ENCODE measurements at places on chromosomes 3 and 15.

DNA sequence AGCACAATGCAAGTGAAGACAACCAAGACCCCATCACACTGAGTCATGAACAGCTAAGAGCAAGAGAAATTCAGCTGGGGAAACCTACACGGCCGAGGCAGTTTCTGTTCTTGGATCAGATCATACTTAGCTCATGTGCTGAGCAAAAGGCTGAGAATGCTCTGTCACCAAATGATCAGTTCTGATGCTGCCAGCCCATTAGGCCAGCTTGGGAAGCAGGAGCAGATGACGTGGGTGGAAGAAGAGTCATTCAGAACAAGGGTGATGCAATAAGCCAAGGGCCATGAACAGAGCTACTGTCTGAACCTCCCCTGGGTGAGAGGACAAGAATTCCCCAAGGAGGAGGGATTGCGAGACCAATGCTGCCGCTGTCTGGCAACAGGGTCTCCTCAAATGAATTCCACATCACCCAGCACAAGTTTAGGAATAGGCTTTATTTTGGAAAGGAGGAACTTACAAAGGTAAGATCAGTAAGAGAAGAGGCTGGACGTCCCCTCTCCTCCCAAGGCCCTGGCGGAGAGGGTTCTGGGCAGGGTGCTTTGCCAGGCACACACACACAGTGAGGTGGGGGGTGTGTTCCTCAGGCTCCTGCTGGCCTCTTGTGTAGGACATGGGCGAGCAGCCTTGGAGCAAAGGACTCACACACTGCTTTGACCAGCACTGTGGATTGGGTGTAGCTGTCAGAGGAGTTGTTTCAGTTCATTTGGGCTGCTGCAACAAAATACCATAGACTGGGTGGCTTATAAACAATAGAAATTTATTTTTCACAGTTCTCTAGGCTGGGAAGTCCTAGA, 65.6 kb upstream of the CTXND1 start:
- no peak for DNase-seq

DNA sequence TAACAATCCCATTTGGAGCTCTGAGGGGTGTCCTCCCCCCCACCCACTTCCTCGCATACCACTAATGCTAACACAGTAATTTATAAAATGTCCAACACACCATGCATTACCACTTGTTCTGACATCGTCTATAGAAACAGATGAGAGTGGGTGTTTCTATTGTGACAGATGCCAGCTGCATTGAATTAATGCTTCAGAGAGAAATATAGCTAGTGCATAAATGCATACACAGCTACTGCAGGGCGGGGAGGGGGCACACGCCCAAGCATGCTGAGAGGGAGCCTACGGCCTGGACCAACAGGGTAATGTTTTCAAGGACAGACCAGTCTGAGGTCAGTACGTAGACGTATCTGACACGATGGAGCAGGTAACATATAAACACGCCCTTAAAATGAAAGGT, 106.0 kb upstream of the FEZF2 start:
- DNase-seq: no peak

- DNase-seq: no peak
Observed at GRCh38 chr3:15470261-15470660, 42.9 kb downstream of the EAF1 start.

GRCh38 chr3:71066849-71067261, 516.7 kb downstream of the FOXP1 start:
- no peak for DNase-seq

DNA sequence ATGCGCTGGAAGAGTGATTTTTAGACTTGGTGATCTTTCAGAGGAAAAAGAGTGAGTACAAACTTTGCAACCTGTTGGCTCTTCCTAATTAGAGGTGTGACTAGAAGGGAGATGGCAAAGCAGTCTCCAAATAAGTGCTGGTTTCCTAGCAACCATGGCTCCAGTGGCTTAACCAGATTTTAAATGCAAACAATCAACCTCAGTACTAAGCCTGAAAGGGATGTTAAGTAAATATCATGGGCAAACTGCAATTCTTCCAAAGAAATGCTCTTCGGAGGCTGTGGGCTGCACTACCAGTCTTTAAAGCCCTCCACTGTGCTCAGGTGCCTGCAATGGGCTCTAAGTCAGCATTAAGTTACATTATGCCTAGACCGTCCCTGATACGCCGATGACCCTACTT, 678.1 kb upstream of the CCDC54 start:
- no peak for DNase-seq

- DNase-seq: no peak
Observed at GRCh38 chr3:197519801-197520211, 36.0 kb downstream of the BDH1 start.

- peak; percentile 19 for DNase-seq
Observed at GRCh38 chr3:128297401-128298138, 144.3 kb downstream of the EEFSEC start.

GRCh38 chr3:71585131-71585530, 1.6 kb upstream of the FOXP1 start:
- no peak for DNase-seq

DNA sequence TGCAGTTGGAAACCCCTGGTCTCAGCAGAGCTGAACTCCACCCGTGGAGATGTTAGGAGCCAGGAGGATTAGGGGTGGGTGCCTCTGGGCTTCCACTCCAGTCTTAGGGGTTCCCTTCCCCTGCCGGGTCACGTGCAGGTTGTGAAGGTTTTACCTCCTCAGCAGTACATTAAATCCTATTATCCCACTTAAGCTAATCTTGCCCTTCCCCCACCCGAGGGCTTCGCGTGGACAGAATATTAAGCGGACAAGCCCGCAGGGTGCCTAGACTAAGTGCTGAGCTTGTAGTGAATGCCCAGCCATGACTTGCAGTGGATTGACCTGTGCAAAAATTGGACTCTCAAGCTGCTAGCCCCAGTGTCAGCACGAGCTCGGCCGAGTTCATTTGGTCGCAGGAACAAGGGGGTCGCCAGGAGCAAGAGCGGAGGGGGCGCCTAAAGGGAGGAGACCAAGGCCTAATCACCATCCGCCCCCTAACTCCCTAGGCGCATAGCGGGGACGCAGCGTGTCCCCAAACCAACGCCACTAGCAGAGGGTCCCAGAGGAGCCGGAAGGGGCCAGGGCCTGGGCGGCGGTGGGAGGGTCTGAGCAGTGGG, 498 bp upstream of the SEMA4B start:
- no peak for DNase-seq

DNA sequence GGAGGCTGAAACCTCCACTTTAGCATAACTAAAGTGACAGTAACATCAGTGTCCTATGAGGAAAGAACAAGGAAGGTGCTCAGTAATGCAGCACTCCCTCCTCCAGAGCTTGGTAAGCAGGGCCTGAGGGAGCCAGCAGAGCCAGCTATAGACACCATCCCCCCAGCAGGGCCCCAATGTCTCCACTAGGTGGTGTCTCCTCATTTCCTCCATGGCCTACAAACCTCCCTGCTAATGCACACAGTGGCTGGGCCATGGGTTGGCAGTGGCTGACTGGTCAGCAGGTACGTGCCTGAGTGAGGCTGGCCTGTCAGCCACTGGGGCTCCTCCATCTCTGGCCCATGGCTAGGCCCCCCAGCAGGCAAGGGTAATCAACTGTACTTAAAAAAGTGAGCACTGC, 13.6 kb downstream of the MRPS25 start:
- no peak for DNase-seq

DNA sequence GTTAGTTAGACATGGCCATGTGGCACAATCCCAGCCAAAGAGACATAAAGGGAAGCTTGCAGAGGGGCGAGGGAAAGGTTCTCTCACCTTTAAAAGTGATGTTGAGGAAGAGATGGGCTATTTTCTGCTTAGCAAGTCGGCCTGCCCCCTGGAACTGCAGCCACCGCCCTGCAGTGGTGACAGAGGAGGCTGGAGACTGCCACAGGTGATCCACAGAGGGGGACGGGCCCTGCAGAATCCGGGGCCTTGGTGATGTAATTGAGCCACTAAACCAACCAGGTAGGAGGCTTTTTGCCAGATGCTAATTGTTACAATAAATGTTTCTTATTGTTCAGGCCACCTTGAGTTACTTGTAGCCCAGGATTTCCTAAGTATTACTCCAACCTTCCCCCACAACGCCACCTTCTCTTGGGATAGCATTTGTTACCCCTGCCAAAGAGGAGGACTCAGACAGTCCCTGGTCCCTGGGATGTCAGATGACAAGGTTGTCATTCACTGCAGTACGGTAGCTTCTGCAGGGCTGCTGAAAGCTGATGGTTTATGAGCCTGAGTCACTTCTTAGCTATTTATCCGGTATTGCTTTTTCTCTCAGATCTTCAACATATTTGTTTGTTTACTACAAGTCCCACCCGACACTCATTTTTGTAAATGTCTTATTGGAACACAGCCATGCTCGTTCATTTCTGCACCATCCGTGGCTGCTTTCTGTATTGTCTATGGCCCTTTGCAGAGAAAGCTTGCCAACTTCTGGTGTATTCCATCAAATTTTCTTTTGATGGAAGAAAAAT, 63.3 kb upstream of the SEC61A1 start:
- DNase-seq: no peak
